ENCODE measurements at places on chromosomes 1 and 21.

GRCh38 chr21:30349572-30349971 is 1.2 kb upstream of the KRTAP23-1 start:
- DNase-seq, result no peak

DNA sequence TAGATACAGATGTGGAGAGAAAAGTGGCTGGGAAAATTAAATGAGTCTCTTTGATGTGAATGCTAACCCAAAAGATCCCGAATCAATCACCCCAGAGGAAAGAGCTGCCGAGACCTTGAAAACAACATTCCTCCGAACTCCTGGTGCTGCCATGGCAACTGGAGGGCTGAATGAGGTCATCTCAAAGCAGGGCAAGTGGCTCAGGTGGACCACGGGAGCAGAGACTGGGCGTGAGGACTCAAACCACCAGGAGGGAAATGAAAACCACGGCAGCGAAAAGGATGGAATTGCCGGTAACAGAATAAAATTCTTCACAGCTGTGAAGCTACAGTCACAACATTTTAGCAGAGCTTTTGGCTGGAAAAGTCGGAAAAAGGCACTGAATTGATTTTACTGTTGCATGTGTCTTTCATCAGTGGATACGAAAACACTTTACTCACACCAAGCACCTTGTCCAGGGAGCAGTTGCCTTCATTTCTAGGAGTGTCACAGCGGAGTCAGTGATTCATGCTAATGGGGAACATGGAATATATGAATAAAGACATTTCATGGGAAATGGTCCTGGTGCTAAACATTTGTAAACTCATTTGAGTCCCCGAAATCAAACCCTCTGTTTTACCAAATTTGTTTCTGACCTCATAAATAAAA is 23.2 kb upstream of the BECN2 start:
- no peak for DNase-seq

DNA sequence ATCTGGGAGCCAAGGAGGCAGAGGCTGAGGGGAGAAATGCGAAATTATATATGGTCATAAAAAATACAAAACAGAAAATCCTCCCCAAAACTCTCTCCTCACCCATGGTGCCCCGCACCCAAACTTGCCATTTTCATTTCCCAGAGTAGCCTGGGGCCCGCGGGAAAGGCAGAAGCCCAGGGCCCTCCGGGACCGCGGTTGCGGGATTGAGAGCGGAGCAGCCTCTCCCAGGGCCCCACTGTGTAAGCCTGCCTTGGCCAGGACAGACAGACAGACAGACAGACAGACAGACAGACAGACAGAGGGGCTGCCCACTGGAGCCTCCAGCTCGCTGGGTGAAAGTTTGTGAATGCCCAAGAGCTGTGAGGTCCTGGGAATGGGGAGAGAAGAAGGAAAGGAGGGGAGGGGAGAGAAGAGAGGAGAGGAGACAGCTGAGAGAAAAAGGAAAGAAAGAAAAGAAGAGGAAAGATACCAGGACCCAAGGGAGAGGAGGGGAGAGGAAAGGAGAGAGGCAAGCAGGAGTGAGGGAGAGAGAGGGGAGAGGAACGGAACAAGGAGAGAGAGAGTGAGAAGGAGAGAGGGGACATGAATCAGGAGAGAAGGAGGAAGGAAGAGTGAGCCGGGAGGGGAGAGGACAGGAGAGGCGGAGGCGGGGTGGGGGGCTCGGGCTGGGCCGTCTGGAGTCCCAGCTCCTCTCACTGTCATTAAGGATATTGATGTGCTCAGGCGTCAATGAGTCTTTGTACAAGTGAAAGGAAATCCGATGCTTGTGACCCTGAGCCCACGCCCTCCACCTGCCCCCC is 69.3 kb upstream of the CASZ1 start:
- no peak for DNase-seq

DNA sequence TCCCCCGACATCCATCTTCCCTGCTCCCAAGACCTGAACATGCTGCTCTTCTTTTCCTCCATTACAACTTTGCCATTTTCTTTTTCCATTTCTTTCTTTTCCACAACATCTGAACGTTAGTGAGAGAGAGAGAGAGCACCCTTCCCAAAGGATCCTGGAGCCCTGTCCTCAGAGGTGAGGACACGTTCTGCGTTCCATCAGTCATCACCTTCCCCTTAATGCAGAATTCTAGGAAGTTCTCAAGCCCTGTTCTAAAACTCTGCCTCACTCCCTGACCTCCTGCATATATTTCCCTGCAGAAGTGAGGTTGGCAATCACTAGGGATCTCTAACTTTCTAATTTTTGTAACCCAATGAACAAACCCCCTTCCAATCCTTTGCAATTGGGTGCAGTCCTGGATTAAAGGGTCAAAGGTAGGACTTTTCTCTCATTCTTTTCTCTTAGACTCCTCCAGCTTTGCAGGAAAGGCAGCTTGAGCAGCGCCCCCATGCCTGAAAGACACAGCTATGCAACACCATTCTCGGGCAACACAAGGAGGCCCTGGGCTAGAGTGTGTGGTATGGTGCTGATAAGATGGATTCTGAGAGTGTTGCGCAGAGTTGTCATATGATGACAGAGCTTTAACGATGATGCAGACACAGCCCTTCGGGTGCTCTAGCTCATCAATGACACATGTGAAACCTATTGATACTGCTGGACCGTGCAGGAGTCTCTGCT is 59.2 kb upstream of the TNR start:
- no peak for DNase-seq

DNA sequence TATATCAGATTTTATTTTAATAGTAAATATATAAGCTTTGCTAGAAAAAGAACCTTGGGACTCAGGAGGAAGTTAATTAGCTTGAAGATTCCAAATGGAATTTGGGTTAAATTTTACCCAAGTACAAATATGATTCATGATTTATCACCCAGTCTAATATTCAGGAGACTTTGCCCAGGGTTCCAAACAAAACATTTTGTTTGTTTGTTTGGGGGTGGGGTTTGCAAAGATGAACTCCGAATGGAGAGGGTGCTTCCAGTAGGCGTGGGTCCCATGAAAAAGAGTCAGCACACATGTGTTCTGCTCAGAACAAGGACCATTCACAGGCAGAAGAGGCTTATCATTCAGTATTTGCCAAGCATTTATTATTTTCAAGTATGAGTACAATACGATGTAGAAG is 23.5 kb downstream of the KCNT2 start:
- no peak for DNase-seq

- DNase-seq, result peak; percentile 45
Measured at GRCh38 chr1:161307230-161307768, 2.5 kb downstream of the MPZ start.

GRCh38 chr1:179247923-179248322 is 18.4 kb upstream of the ABL2 start:
- DNase-seq, result no peak

DNA sequence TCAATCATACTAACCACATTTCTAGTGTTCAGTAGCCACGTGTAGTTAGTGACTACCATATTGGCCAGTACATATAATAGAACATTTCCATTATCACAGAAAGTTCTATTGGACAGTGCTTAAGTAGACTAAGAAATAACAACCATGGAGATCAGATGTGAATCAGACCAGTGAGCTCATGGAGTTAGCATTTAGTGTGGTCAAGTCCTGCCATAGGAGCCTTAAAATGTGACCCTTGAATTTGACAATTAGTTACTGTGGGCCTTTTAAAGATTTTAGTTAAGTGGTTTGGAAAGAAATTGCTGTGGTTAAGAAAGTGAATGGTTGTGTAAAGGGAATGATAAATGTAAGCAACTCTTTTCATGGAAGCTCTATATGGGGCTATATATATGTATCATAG is 123.4 kb downstream of the POU2F1 start:
- DNase-seq, result no peak

- no peak for DNase-seq
Measured at GRCh38 chr1:94255476-94255875, 18.1 kb upstream of the ARHGAP29 start.

GRCh38 chr1:115461526-115461925 is 123.5 kb upstream of the NGF start:
- DNase-seq, result no peak

- DNase-seq, result peak; percentile 17
Measured at GRCh38 chr21:42161956-42162681, 56.8 kb upstream of the ABCG1 start.
